Posterior cingulate gyrus (tissue), 11 donors: ENCODE measurements at places on chromosomes 1 and 21.

- no peak for DNase-seq
Measured at GRCh38 chr21:25967181-25967900, 203.2 kb downstream of the APP start.

- DNase-seq = no peak
Measured at GRCh38 chr1:65729259-65729658, 63.4 kb upstream of the PDE4B start.

- DNase-seq = no peak
Measured at GRCh38 chr21:27371975-27372331, 405.1 kb upstream of the ADAMTS5 start.

GRCh38 chr1:168340781-168341482 lies 60.3 kb downstream of the TBX19 start:
- no peak for DNase-seq

DNA sequence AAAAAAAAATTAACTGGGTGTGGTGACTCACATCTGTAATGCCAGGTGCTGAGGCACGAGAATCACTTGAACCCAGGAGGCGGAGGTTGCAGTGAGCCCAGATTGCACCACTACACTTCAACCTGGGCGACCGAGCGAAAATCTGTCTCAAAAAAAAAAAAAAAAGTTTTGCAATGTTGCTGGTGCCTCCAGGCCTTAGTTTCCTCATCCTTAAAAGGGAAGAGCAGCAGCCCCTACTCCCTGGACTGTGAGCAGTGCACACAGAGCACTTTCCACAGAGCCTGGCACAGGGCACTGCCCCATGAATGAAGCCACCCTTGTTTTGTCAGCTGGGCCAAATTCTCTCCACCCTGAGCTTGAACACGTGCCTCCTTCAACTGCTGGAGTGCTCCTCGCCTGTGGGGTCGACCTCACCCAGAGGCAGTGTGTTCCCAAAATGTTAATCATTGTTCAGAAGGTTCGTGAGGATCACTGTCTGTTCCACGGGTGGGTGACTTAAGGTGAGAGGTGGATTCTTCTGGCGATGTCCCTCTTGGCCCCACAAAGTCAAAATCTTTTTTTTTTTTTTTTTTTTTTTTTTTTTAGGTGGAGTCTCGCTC lies 152.1 kb upstream of the TMEM51 start:
- DNase-seq = no peak

- no peak for DNase-seq
Measured at GRCh38 chr1:224333939-224334786, 4.2 kb upstream of the NVL start.

DNA sequence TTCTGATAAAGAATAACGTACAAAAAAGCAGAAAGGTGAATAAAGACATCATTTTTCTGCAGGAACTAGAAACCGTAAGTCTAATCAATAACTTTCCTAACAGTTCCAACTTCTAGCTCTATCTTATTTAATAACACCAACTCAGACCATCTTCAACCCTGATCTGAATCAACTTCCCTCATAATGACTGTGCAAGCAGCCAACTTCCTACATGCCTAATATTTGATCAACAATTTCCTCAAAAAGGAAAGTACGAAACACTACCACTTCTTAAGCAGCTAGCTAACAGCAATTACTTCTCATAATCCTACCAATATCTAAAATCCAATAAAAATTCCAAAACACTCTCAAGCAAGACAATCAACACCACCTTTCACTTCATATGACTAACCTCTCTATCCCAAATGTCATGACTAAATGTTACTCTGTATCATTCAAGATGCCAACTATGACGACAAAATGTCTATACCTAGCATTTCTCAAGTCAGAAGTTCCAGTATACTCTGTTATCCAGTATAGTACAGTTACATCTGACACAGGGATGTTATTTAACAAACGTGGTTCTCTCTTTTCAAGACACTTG lies 1.7 kb downstream of the COP1 start:
- no peak for DNase-seq

- no peak for DNase-seq
Measured at GRCh38 chr1:26607186-26607585, 77.6 kb downstream of the RPS6KA1 start.
